ENCODE measurements at places on chromosomes 2 and 18.
A peak's percentile ranks its signal among the peaks of the same experiment; 100 is the strongest.

DNA sequence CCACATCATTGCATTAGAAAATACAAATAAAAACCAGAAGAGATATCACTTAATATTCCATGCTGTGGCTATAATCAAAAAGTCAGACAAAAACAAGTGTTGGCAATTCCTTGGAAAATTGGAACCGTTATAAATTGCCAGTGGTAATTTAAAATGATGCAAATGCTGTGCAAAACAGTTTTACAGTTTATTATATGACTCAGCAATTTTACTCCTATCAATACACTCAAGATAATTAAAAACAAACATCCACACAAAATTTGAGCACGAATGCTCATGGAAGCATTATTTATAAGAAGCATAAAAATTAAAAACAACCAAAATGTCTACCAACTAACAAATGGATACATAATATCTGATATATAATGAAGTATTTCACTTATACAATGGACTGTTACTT is 728.8 kb downstream of the CBLN2 start:
- DNase-seq = no peak

DNA sequence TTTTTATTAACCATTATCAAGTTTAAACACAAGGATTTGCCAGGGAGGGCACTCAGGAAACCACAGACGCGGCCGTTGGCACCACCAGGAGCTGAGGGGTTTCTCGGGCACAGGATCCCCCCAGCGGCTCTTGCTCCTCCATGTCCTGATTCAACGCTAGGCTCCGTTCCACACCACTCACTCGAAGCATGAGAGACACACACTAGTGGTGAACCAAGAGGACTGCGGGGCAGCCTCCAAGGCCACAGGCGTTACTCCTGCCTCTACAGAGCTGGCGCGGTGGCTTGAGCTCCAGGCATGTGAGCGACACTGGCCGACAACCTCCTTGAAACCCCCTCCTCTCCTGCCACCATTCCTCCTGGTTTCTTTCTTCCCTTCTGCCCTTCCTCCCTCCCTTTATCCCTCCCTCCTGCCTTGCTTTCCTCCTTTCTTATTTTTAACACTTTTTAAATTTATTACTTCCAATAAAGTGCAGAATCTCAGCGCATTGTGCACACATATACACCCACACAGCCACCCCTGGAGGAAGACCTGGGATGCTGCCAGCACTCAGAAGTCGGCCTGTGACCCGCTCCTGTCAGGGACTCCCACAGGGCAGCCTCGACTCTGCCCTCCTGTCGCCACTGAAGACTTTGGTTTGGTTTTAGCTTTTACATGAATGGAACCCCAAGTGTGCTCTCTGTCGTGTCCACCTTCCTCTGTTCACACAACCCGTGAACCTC is 21.7 kb downstream of the COX7A2L start:
- no peak for DNase-seq

DNA sequence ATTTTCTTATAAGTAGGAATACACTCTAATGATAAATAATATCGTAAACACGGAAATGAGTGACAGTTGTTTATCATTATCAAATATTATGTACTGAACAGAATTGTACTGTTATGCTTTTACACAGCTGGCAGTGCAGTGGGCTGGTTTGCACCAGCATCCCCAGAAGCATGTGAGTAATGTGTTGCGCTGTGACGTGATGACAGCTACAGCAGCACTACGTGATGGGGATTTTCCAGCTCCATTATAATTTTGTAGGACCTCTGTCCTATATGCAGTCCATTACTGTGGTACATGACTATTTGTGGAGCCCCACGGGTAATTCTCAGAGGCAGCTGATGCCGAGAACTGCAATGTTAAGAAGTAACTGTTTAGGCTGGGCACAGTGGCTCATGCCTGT is 77.3 kb upstream of the ATG16L1 start:
- DNase-seq = no peak

- DNase-seq = no peak
Measured at GRCh38 chr18:28163201-28163775, 13.6 kb downstream of the CDH2 start.

DNA sequence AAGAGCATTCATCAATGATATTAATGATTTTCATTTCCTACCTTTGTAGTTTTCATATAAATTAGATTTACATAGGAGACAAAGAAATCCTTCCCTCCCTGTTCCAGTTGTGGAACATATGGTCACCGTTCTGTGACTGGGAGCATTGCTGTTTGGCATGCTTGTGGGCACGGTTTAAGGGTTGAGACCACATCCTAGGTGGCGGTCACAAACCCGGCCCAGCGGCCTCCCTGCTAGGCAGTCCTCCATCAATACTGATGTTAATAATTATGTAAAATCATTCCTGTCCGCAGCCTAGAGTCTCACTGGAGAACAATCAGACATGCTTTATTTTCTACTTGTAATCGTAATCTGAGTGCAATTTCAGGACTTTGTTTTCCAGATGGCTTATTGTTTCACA is 117.9 kb downstream of the AGAP1 start:
- no peak for DNase-seq

GRCh38 chr2:210503725-210504191 is 27.2 kb upstream of the LANCL1 start:
- no peak for DNase-seq

- DNase-seq = no peak
Measured at GRCh38 chr2:46299365-46300263, 2.4 kb downstream of the EPAS1 start.

- no peak for DNase-seq
Measured at GRCh38 chr2:174024524-174025270, 59.5 kb upstream of the SP3 start.

DNA sequence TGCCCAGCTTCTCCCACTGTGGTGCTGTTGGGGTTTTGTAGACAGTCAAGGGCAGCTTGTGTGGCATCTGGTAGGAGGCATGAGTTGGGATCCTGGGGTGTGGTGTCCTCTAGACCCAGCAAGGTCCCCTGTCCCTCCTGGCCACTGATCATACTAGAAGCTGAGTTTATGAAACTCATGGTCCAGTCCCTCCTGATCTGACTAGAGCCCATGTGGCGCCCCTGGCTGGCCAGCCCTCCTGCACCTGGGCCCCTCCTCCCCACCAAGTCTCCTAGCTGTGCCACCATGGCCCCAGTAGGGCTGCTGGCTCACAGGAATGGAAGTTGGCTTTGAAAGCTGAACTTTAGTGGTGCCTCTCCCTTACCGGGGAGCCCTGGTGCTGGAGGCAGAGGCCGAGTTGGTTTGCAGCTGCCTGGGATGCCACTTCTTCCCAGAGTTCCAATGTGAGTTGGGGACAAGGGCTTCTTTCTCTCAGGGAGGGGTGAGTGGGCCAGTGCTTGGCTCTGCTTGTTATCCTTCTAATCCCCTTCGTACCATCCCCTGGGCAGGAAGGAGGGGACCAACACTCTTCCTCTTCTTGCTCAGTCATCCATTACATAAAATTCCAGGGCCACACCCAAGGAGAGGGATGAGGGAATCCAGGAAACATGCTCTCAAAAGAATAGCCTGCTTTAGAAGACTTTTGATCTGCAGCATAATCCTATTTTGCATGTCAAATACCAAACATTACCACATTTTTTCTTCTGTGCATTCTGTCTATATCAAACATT is 37.5 kb upstream of the HAAO start:
- no peak for DNase-seq

GRCh38 chr2:132522901-132523300 is 106.3 kb downstream of the GPR39 start:
- DNase-seq = no peak

- DNase-seq = no peak
Measured at GRCh38 chr18:35750929-35751328, 169.4 kb downstream of the GALNT1 start.

- DNase-seq = no peak
Measured at GRCh38 chr2:235264121-235264493, 229.7 kb upstream of the AGAP1 start.

DNA sequence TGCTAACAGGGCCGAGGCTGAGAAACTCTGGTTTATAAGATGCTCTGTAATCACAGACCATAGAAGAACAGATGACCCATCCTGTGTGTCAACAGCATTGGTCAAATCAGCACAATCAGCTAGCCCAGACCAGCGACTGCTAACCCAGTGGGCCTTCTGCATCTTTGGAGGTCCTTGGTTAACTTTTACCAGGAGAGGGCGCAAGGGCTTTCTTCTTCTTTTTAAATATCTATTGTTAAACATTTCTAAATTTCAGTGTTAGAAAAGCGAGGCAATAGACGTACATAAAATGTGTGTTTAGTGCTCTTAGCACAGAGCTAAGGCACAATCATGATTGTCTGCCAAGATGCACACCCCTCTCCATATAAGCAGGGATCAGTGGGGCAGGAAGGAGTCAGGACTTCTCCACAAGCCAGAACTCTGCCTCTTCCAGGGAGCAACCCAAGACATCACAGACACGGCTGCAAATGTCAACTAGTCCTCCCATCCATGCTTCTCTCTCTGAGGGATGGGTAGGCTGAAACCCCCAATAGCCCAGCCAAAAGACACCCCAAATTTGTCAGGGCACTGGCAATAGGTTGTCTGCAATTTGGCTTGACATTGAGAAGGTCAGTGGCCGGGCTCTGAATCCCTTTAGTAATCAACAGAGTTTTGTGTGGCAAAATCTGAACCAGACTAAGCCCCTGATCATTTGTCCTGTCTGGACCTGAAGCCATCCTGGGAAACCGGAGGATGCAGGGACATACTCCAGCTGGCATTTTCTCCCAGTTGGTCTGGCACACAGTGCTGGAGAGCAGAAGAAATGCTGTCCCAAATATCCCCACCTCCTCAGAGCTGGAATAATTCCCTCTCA is 188.2 kb downstream of the BCL2 start:
- DNase-seq = peak; percentile 35

DNA sequence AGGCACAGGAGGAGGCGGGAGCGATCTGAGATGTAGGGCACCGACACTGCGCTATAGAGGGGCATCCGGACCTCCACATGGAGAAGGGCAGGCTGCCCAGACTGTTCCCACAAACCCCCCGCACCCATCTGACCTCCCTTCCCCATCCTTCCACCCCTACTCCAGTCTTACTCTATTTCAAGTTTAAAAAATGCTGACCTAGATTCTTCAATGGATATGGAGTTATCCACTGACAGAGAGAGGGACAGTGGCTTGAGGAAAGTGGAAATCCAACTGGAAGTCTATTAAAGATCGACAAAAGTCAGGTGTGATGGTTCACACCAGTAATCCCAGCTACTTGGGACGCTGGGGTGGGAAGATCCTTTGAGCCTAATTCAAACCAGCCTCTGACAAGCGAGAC is 5.1 kb upstream of the DGUOK start:
- DNase-seq = no peak

DNA sequence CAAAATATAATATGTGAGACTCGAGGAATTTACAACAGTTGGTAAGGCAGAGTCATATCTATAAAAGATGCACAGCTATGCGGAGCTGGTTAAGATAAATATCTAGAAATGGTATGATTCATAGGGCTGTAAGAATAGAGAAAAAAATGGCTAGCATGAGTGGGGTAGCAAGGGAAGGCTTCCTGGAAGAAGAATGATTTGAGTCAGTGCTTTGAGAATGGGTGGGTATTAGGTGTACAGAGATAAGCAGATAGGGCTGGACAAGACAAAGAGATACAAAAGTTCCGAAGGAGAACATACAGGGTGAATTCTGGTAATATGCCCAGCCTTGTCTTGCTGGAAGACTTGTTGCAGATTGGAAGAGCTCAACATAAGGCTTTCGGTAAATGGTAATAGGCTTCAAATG is 291.5 kb upstream of the CCDC68 start:
- DNase-seq = no peak

DNA sequence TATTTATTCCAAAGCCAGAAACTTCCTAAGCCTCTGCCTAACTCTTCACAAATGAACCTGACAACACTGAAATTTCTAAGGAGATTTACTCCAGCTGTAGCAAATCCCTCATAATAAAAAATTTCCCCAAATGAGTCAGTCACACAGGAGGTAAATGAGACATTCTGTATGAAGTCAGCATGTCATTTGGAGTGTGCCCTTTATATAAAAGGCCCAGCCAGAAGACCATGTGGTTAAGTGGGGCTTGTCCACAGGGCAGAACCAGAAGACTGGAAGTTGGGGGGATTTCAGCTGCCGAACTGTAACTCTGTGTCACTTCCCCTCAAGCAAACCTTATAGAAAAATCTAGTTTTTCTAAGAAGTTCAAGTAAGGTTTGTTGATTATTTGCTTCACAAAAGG is 30.2 kb downstream of the NRP2 start:
- no peak for DNase-seq

DNA sequence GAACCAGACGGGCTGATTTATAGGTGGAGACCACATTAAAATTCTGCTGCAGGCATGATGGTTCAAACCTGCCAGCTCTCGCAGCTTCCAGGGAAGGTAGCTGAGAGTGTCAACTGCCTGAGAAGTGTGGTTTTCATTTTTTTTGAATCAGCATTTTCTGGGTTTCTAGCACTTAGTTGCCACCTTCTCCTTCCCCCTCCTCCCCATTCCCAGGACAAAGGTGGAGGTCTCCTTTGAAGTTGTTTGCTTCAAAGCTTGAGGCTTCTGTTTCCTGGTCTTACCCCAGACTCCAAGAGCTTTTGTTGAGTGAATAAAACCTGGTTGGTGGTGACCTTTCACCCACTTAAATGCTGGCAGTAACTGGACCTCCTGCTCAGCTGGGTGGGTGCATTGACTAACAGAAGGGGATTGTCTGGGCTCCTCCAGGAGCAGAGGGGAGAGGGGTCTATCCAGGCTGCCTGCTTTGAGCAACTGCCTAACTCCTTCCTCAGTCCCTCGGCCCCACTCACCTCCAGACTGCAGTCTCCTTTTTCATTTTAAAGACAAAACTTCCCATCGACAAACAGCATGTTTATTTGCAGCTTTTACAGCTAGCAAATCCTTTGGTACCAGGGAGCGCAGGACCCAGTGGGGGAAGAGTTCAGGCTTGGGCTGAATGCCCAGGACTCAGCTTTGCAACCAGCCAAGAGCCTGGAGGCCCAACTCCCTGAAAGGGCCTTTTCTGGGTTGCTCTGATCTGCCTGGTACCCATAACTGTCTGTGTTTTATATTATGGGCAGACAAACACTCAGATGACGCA is 3.5 kb downstream of the RHOB start:
- no peak for DNase-seq

- no peak for DNase-seq
Measured at GRCh38 chr2:85012431-85012830, 41.5 kb downstream of the KCMF1 start.

DNA sequence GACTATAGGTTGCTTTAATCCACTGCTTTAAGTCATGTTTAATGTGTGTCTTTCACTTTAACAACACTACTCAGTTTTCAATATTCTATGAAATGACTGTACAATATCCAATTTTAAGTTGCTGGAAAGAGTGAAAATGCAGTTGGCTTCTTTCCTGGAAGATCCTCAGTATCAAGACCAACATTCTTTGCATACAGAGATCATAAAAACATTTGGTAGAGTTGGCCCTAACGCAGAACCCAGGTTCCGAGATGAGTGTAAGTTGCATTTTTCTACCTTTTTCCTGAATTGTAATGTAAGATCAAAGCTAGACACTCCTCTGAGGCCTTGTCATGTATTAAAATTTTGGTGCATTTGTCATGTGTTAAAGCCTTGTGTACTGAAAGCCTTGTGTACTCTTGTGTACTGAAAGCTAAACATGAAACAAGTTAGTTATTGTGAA is 42.9 kb upstream of the TNFRSF11A start:
- no peak for DNase-seq

- no peak for DNase-seq
Measured at GRCh38 chr18:74682141-74682990, 84.7 kb downstream of the ZNF407 start.
